ENCODE measurements at places on chromosomes 12 and 14.

GRCh38 chr14:90472632-90473031 is 75.8 kb downstream of the CALM1 start:
- DNase-seq: no peak

GRCh38 chr12:3974883-3975282 is 101.7 kb upstream of the PARP11 start:
- no peak for DNase-seq

GRCh38 chr12:6171409-6172015 is 28.7 kb upstream of the CD9 start:
- no peak for DNase-seq

GRCh38 chr14:34461334-34462131 is 507 bp downstream of the SPTSSA start:
- peak; percentile 79 for DNase-seq

DNA sequence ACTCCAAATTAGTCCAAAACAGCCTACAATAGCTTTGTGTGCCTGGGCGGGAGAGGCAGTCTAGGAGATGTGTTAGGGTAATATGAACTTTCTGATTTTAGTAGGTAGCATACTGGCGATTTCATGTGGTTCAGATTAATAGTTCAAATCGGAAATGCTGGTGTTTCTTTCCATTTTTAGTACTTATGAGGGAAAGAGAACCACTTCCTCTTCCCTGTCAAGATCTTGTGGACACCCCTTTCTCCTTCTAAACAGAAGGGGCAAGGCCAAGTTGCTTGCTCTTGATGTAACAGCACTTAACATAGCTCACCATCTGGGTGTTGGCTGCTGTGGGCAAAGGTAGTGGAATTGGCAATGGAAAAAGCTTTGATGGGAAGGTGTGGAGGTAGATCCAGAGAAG is 32.2 kb upstream of the IGF1 start:
- no peak for DNase-seq
